HS-27A (cell line): ENCODE measurements at places on chromosomes 3 and 15.

DNA sequence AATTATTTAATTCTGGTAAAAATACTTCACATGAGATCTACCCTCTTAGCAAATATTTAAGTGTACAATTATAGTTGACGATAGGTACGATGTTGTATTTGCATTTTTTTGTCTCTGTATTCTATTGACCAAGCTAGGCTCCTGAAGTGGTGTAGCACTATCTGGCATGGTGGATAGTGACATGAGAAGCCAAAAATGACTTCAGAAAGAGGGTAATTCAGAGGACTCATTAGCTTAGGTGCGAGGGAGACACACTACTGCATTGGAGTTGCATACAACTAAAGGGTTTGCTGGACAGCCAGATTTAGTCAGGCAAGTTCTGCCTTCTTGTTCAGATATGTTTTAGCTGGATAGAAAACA lies 50.6 kb downstream of the KBTBD8 start:
- DNase-seq = no peak

DNA sequence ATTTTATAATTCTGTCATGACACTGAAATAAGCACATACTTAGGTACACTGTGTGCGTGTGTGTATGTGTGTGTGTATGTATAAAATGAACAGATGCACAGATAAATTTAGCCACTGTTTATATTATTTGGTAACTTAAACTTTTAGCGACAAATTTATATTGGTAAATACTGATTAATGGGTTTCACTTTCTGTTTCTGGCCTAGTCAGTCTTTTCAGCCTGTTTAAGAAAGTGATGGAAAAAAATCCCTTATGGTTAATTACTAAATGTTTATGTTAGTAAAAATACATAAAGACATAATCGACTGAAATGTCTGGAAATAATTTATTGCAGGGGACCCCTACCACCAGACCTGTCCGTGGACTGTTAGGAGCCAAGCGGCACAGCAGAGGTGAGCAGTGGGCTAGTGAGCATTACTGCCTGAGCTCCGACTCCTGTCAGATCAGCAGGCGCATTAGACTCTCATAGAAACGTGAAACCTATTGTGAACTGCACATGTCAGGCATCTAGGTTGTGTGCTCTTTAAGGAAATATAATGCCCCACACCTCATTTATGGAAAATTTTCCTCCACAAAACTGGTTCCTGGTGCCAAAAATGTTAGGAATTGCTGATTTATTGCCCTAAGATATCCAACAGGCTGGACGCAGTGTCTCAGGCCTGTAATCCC lies 717.4 kb downstream of the SI start:
- DNase-seq = no peak

DNA sequence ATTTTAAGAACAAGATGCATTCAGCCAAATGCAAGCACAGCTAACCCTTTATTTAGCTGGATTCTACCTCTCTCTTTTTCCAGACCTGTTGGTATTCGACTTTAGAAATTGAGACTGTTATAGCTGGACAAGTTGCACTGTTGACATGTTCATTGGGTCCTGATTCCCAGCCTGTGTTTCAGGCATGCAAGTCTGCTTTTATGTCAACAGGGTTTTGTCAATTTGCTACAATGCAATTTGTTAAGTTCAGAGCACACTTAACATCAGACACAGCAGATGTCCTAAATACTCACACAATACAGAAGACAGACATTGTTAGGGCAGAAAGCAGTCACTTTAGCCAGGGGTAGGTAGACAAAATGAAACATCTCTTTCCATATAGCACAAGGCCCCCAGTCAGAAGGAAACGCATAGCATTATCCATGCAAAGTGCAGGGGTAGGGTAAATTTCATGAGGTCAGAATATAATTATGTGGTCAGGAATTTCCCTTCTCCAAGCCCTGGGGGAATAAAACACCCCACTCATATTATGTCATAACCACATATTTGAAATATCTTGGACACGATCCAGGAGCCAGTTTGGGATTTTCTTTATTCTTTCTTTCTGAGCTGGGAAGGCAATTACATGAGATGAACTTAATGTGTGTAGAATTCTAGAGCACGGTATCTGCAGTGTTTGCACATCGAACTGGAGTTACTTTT lies 504.1 kb downstream of the NTRK3 start:
- DNase-seq = peak; percentile 96

DNA sequence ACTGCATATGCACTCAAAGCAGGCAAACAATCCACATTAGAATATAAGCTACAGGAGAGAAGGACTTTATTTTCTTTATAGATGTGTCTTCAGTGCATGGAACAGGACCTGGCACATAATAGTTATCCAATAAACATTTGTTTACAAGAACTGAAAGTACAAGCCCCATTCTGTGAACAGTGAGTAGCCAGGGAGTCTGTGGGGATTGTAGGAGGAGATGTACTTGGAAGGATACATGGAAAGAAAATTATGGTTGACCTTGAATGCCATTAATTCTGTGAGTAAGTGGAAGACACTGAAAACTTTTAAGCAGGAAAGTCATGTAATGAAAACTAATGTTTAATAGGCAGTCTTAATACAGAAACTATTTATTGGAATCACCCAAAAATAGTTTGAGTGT lies 28.3 kb downstream of the MASP1 start:
- DNase-seq = no peak

GRCh38 chr3:9241956-9242355 lies 7.5 kb downstream of the SRGAP3 start:
- no peak for DNase-seq
